ENCODE measurements at places on chromosomes 13 and 19.

GRCh38 chr13:113320226-113320875 is 23.3 kb downstream of the LAMP1 start:
- DNase-seq: no peak

GRCh38 chr13:84399320-84400085 is 517.2 kb upstream of the SLITRK1 start:
- DNase-seq: no peak

- no peak for DNase-seq
Measured at GRCh38 chr13:46168783-46169182, 13.2 kb downstream of the LCP1 start.

- DNase-seq: no peak
Measured at GRCh38 chr19:38989066-38989605, 13.6 kb upstream of the FBXO17 start.

GRCh38 chr13:111623208-111623607 is 302.8 kb downstream of the TEX29 start:
- DNase-seq: no peak

DNA sequence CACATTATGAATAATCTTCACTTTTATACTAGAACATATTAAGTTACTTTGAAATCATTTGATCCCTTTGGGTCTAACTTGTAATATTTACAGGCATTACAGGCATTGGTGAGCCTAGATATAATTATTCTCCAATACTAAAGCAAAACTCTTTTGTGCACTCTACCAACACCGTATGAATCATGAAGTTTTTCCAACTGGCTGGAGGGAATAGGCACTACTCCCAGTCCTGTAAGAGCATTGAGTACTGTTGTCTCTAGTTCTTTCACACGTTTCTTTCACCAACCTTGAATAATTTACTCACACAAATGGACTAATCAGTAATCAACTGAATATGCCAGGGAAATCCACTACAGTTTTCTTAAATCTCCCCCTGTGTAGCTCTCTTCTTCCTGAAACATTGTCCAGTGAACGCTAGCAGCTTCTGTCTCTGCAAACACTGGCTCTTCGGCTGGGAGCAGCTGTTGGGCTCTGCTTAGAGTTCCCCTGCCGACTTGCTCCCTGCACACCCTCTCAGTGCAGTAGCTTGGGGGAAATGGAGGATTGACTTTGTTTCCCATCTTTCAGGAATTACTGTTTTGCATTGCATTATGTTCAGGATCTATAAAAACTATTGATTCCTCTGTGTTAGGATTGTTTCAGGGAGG is 476.7 kb downstream of the RFC3 start:
- no peak for DNase-seq

GRCh38 chr19:29812881-29813275 is 1.1 kb downstream of the CCNE1 start:
- DNase-seq: no peak

DNA sequence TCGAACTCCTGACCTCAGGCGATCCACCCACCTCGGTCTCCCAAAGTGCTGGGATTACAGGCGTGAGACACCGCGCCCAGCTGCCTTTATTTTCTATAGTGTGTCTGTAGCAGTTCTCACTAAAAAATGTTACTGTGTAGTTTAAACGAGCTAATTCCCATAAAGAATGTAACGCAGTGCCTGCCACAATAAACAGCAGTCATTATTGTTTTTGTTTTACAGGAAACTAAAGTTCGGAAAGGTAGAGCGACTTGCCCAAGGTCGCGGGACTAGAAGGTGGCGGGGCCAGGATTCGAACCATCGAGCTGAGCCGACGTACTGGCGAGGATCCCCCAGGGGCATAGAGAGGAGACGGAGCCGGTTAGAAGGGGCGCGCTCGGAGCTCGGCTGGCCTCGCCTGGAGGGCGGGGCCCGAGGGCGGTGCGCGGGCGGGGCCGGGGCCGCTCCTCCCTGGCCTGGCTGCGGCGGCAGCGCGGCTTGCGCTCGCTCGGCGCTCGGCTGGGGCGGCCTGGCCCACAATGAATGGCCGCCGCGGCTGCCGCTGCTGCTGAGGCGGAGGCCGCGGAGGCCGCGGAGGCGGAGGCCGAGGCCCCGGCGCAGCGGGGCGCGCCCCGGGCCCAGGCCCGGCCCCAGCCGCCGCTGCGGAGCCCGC is at the start of gene NACC1:
Gene NACC1 (plus strand): TSS at position 493 of the 652 bp plus-strand sequence. CDS start 16,944 bp downstream, outside the sequence.
- DNase-seq: no peak

GRCh38 chr13:109722068-109722467 is 64.3 kb downstream of the IRS2 start:
- no peak for DNase-seq

DNA sequence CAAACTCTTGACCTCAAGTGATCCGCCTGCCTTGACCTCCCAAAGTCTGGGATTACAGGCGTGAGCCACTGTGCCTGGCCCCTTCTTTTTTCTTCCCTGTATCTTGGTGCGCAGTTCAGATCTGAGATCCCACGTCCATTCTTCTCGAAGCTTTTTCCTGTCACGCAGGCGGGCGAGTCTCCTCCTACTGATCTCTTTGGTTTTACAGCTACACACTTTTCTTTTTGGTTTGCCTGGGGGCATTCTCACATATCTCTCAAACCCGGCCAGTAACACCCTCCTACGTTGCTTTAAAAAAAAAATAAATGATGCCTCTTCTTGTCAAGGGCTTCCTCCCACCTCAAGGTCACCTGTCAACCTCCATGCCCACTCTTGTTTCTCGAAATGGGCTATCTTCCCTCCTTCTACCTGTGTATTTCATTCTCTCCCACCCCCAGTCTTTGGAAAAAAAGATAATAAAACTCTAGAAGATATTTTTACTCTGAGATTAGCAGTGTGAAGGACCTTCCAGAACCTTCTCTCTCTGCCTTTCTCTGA is 12.1 kb downstream of the TMPRSS9 start:
- DNase-seq: no peak

- DNase-seq: no peak
Measured at GRCh38 chr13:27923794-27924528, 4.2 kb downstream of the PDX1 start.

DNA sequence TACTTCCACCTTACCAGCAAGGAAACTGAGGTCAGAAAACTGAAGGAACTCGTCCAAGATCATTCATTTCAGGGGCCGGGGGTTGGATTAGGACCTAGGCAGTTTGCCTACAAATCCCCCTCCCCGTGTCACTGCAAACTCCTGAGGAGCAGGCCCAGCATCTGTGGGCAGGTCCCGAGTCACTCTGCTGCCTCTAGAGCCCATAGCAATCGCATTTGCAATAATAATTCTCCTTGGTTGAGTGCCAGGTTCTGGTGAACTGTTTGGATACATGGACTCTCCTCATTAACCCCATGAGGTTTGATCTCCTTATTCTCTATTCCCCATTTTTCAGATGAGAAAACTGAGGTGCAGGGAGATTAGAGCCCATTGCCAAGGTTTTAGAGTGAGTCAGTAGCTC is 903 bp downstream of the PIN1 start:
- DNase-seq: no peak

DNA sequence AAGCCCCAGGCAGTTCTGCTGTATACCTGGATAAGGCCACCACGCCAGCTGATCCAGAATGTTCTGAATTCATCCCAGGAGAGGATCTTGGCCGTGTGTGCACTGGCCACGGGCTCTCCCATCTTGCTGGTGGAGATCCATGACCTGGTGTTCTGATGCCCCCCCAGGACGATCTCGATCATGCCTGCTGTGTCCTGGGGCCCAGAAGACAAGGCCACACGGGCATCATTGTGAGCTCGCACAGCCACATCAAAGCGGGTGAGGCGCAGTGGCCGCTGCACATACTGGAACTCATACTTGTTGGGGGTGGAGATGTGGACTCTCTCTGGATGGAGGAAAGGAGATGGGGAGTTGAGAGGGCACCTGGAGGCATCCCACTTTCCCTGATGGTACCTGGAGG is 40.1 kb downstream of the F2RL3 start:
- DNase-seq: no peak

GRCh38 chr19:50679177-50680125 is 30.2 kb downstream of the C19orf81 start:
- no peak for DNase-seq

- no peak for DNase-seq
Measured at GRCh38 chr13:45733361-45733760, 31.2 kb downstream of the CBY2 start.

GRCh38 chr13:93614776-93615175 is 388.2 kb downstream of the GPC6 start:
- DNase-seq: no peak

- no peak for DNase-seq
Measured at GRCh38 chr13:102817907-102818306, 19.0 kb downstream of the BIVM start.

GRCh38 chr13:42047561-42048341 is 697 bp upstream of the DGKH start:
- DNase-seq: no peak

DNA sequence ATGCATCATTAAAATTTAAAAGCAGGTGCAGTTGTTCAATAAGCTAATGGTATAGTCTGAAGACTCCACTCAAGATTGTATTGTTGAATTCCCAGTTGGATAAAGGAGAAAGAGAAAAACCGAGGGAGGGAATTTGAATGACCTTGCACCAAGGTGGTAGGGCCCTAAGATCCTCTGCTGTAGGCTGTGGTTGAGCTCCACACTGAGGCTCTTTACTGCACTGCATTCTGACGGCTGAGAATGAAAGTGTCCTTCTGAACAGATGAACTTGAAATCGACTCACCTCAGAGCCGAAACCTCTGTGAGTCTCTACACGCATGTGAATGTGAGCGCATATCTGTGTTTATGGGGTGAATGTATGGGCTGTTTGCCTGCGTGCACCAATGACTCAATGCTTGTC is 388.9 kb upstream of the DACH1 start:
- DNase-seq: no peak

DNA sequence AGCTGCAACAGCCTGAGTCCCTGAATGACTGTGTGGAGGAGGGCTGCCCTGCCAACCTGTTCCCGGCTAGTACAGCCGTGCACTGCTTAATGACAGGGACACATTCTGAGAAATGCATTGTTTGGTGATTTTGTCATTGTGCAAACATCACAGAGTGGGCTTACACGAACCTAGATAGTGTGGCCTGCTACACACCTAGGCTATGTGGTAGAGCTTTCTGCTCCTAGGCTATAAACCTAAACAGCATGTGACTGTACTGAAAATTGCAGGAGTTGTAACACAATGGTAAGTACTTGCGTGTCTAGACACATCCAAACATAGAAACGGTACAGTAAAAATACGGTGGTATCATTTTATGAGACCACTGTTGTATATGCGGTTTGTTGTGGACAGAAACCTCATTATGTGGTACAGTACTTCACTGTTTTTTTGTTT is 35.0 kb downstream of the VASP start:
- no peak for DNase-seq

GRCh38 chr19:50328224-50328872 is 829 bp downstream of the KCNC3 start:
- no peak for DNase-seq

GRCh38 chr13:70769817-70770216 is 661.6 kb upstream of the KLHL1 start:
- DNase-seq: no peak

GRCh38 chr13:98890186-98890585 is 87.7 kb downstream of the DOCK9 start:
- peak; percentile 83 for DNase-seq

DNA sequence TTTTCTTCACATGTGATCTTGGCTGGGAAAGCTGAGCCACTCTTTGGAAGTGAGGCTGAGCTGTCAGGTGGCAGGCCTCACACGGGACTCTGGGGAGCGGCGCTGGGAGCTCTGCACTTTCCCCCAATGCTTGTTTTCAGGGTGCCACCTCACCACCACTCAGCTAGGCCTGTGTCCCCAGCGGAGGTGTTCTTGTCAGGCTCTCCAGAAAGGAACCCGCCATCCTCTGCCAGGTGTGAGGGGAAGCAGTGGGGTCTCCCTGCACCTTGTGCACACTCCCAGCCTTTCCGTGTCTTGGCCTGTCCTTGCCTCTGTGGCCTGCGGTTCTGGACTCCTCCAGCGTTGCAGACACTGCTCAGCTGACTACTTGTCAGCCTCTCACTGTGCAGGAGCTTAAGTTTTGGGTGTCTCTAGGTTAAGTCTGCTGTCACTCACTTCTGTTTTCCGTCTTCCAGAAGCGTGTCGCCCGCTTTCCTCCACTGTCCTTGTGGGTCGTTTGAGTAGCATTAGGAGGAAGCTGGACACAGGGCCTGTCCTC is 51.9 kb downstream of the GGACT start:
- no peak for DNase-seq

GRCh38 chr13:91557328-91558090 is 159.1 kb downstream of the GPC5 start:
- no peak for DNase-seq

- no peak for DNase-seq
Measured at GRCh38 chr13:24693862-24694471, 13.8 kb downstream of the ATP12A start.

DNA sequence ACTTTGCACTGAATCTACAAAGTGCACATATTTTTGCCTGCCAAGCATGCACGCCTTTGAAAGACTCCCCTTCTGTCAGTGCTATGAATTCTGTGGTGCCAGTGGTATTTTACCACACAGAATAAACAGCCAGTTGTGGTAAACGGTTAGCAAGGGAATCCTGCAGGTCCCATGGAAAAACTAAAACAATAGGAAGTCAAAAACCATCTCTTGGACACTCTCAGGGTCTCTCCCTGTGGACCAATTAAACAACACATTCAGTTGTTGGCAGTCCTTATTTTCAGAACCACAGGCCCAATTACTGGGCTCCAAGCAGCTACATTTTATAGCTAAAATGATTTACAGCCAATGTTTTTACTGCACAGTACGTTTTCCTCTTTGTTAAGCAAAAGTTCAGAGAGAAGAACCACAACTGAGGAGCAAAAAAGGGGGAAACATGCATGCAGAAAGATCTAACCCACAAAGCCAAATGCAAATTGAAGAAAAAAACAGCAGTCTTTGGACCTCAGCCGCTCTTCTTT is 116.9 kb downstream of the KCTD12 start:
- DNase-seq: peak; percentile 75

DNA sequence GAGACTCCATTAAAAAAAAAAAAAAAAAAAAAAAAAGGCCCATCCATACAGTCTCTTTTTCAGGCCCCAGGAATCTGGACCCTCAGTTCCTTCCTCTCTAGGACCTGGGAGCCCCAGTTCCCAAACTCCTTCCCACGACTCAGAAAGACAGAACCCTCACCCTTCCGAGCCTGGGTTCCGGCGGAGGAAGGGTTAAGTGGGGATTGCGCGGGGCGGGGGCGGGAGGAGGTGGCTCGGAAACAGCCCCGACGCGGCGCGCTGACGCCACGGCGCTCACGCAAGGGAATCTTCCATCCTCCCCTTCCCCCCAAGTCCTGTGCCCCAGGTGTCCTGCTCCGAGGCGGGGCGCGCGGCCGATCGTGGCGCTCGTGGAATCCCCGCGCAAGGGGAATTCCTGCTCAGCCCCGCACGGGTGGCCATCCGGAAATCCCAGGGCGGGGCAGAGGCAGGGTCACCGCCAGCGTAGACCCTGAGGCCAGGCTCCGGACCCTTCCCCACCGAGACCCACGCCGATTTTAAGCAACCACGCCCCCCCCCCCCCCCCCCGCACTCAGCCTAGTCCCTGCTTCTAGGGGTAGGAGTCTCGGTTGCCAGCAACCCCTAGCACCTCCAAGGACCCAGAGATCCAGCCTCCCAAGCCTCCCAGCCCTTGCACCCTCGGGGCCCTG is 659 bp downstream of the NFKBID start:
- DNase-seq: no peak

Measured in GM04503 (cell line).